ENCODE measurements at places on chromosomes 11 and 22.
A peak's percentile ranks its signal among the peaks of the same experiment; 100 is the strongest.

DNA sequence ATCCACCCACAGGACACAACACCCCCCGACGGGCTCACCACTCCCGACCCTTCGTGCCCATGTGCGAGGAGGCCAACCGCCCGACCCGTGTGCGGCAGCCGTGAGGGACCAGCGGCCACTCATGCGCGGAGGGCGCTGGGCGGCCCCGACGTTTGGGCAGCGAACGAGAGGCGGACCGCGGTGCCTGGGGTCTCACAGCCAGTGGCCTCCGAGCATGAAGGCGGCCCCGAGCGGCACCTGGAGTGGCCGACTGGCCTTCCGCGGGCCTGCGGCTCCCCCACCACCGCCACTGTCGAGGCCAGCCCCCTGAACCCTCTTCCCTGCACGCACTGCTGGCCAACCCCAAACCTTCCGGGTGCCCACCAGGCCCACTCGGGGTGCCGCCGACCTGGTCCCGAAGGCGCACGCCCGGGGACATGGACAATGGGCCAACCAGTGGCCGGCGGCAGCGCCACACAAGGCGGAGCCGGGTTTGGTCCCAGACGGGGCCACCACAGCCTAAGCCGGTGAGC is 4274.9 kb upstream of the OR11H1 start:
- no peak for DNase-seq

DNA sequence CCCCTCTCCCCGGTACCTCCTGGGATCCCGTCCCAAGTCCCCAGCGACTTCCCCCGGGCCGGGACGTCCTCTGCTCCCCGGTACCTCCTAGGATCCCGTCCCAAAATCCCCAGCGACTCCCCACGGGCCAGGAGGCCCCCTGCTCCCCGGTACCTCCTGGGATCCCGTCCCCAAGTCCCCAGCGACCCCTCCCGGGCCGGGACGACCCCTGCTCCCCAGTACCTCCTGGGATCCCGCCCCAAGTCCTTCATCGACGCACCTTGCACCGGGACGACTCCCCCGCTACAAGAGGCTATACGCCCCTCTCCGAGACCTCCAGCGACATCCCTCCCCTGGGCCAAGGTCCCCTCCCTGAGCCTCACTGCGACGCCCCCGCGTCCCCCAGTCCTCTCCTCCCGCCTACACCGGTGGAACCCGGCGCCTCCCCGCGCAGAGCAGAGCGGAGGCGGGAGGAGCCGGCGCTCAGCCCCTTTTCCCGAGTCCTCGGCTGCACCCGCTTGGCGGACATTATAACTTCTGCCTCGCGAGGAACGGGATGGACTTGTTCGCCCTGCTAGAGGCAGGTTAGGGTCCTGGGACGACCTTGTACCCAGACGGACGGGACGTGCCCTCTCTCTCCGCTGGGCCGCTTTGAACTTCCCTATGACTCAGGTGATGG is 912 bp downstream of the KREMEN1 start:
- no peak for DNase-seq

DNA sequence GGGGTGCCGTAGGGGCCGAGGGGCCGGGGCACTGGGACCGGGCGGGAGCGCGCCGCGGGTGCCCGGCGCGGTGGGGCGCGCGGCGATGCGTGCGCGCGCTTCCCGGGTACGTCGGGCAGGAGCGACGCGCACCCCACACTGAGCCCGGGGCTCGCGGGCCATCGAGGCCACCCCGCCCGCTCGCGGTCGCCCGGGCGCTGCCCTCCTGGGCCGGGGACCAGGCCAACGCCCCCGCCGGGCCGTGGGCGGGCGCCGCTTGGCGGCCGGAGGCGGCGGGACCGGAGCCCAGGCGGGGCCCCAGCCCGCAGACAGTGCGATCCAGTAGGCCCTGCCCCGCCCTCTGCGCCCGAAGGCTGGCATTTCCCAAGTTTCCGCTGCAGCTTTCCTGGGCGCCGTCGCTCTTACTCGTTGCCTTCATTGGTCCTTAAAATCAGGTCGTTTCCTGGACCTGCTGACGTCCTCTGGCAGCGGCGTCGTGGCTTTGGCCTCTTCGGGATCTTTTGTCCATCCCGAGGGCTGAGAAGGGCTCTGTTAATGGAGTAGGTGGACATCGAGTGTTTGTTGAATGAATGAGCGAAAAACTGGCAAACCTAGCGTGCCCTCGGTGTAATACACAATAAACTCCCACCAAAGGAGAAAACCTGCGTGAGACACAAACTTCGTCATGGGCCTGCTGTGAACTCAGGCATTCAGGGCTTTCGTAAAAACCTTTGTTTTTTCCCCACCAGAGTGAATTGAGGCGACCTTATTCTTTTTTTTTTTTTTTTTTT is 638 bp downstream of the PARVA start:
- no peak for DNase-seq

DNA sequence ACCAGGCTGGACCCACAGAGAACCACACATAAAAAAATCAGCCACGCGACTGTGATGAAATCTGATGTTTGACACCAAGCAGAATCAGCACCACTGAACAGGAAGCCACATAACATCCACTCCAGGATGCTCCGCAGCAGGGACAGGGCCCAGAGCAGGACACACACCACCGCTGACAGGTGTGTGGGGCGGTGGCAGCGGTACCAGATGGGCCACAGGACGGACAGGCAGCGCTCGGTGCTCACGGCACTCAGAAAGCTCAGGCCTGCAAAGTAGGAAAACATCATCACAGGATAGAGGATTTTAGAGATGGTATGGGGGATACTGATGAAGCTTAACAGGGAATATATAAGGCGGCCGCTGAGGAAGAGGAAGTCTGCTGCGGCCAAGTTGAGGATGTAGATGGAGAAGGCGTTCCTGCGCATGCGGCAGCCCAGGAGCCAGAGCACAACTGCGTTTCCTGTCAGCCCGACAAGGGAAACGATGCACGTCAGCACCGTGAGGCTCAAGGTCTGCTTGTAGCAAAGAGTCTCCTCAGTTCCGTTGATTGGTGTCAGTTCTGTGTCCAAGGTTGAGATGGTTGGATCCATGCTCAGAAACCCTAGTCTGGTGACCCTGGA is 4.9 kb downstream of the MRGPRX1 start:
- DNase-seq = no peak

DNA sequence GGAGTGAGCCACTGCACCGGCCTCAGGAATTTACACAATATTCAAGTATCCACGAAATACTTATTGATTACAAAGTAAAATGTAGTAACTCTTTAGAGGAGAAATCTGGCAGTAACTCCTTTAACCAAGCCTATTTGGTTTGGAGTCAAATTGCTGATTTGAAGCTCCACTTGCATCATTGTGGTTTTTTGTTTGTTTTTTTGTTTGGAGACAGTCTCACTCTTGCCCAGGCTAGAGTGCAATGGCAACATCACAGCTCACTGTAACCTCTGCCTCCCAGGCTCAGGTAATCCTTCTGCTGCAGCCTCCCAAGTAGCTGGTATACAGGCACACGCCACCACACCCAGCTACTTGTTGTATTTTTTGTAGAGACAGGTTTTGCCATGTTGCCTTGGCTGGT is 6.4 kb upstream of the QSER1 start:
- no peak for DNase-seq

- no peak for DNase-seq
Observed at GRCh38 chr11:125890447-125891100, 3.1 kb downstream of the HYLS1 start.

DNA sequence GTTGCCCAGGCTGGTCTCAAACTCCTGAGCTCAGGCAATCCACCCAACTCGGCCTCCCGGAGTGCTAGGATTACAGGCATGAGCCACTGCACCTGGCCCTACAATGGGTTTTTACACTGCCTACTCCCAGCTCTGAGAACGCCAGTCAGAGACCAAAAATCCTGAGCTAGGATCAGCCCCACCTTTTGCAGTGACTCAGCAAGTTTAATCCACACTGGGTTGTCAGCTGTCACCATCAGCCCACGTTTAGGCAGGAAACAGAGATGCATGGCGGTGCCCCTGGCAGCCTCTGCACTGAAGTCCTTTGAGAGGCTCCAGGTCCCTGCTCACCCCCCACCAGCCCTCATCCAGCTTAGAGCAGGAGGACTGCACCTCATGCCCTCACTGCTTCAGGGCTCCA is 117.6 kb downstream of the ARHGAP8 start:
- no peak for DNase-seq

DNA sequence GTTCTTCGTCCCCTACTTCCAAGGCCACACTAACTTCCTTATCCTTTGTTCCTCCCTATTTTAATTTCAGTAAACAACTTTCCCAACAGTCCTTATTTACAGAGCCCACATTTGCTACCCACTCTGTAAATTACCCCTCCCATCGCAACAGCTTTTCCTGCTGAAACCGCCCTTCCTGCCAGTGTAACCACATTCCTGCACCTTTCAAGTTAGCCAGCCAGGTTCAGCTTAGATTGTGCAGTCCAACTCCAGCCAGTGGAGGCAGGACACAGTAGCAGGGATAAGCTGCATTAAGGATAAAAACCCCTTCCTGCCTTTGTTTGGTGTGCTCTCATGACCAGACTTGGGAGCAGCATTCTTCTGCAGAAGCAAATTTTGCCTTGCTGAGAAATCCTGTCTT is 768.3 kb upstream of the ARHGAP42 start:
- no peak for DNase-seq

DNA sequence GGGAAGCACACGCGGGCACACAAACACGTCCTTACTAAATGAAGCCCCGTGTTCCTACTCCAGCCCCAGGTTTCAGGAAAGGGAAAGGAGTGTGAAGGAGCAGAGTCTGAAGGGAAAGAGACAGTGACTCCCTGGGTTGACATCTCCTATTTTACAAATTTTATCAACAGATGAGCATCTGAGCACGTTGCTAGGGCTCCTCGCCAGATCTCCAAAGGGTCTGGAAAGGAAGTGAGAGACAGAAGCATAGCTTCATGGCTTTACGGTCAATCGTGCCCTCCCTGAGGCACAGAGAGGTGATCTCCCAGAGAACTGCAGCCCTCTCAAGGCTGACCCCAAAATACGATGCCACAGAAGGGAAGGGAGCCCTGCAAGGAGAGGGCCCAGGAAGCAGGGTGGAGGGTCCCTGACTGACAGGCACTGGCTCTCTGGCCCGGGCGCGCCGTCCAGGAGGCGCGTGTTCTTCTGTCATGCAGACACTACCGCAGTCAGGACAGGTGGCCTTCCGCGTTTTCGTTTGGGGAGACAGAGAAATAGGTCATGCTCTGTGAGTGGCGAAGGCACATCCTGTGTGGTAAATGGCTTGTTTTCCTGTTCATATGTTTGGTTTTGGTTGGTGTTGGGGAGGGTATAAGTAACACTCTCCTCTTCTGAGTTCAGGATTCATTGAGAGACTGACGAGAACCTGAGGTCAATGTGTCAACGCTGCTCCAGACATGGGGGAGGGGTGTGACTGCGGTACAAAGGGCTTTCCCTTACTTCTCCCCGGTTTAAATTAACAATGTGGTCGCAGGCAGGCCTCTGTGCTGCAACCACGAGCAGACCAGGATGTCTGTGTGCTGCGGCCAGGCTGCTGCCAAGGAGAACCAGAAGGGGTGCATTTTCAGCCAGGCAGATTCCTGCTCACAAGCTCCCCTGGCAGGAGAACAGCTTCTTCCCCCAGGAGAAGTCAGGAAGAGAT is 813.3 kb downstream of the OPCML start:
- DNase-seq = no peak

- no peak for DNase-seq
Observed at GRCh38 chr22:41683616-41684015, 5.1 kb downstream of the SNU13 start.

- DNase-seq = no peak
Observed at GRCh38 chr22:50260434-50260800, 1.1 kb downstream of the MAPK12 start.

DNA sequence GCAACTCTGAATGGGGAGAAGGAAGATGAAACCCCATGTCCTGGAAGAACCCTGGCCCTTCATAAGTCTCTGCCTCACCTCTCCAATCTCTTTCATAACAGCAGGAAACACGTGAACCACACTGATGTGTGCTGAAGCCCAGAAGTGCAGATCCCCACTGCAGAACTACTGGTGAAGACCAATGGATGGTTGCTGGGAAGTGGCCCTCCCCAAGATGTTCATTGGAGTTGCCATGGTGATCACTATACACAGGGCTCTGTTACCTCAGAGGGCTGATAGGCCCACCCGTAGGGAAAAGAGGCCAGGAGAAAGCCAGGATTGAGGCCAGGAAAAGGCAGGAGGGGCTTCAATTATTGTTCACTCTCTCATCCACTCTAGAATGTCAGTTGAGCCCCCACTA is 11.6 kb downstream of the TST start:
- no peak for DNase-seq

- DNase-seq = no peak
Observed at GRCh38 chr11:57263351-57263750, 26.3 kb upstream of the APLNR start.

DNA sequence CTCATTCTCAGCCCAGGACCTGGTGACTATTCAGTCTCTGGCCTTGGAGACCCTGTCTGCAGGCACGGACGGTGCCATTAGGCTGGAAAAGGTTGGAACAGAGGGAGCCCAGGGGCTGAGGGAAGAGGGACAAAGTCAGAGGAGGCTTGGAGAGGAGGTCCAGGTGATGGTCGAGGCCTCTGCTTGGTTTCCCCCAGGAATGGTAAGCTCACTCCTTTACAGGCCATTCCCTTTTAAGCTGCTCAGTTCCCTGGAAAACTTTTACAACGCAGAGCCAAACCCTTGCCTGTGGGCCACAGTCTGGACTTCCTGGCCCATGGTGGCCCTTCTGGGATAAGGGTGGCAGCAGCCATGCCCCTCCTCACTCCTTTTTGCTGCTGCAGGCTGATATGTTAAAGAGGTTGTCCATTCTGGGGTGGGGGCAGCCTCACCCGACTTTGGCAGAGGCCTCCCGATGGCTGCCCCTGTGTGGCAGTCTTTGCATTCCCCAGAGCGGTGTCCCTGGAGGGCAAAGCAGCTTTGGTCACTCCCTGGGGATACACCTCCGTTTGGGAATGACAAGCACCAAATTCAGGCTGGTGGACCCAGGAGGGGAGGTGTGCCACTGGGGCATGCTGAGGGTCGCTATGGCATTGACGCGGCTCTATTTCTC is 34.0 kb upstream of the RFPL3 start:
- DNase-seq = no peak

- no peak for DNase-seq
Observed at GRCh38 chr11:129248618-129249017, 56.5 kb upstream of the ARHGAP32 start.

- DNase-seq = peak; percentile 33
Observed at GRCh38 chr11:62546244-62546928, at the start of gene AHNAK. Gene AHNAK, minus strand, starts transcription at chr11:62546806. Its CDS starts 10,708 bp downstream, at chr11:62536098.

DNA sequence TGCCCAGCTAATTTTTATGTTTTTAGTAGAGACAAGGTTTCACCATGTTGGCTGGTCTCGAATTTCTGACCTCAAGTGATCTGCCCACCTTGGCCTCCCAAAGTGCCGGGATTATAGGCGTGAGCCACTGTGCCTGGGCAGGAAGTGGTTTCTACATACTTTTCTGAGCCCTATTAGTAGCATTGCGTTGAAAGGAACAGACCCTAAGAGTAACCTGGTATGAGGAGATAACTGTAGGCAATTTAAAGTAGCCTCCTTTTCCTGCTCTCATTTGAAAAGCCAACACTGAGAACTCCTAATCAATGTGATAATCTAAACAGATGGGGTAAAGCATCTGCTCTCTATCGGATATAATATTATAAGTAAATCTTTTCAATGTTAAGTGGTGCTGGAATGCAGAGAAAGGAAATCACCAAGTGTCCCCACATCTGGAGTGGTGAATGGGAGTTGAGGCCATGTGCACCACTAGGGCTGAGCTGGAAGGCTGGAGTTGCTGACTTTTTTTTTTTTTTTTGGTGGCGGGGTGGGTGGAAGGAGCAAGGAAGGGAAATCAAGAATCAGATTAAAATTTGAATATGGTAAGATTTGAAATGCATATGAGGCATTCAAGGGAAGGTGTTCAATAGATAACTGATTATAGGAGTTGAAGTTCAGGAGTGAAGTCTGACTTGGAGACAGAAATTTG is 20.7 kb downstream of the PDHX start:
- DNase-seq = no peak
